ENCODE measurements at places on chromosomes 7 and 10.
A peak's percentile ranks its signal among the peaks of the same experiment; 100 is the strongest.

DNA sequence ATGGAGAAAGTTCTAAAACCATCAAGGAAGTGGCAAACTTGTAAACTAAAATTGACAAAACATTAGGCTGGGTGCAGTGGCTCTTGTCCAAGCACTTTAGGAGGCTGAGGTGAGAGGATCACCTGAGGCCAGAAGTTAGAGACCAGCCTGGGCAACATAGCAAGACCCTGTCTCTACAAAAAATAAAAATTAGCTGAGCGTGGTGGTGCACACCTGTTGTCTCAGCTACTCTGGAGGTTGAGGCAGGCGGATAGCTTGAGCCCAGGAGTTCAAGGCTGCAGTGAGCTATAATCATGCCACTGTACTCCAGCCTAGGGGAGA is 29.4 kb upstream of the HNRNPH3 start:
- no peak for DNase-seq

GRCh38 chr10:102451105-102451969 is at the start of gene C10orf95:
C10orf95 (minus strand) TSS chr10:102451543; CDS start chr10:102451093, 450 bp downstream.
- DNase-seq = peak; percentile 27

- DNase-seq = peak; percentile 23
Observed at GRCh38 chr10:114389426-114389825, 14.9 kb downstream of the AFAP1L2 start.

DNA sequence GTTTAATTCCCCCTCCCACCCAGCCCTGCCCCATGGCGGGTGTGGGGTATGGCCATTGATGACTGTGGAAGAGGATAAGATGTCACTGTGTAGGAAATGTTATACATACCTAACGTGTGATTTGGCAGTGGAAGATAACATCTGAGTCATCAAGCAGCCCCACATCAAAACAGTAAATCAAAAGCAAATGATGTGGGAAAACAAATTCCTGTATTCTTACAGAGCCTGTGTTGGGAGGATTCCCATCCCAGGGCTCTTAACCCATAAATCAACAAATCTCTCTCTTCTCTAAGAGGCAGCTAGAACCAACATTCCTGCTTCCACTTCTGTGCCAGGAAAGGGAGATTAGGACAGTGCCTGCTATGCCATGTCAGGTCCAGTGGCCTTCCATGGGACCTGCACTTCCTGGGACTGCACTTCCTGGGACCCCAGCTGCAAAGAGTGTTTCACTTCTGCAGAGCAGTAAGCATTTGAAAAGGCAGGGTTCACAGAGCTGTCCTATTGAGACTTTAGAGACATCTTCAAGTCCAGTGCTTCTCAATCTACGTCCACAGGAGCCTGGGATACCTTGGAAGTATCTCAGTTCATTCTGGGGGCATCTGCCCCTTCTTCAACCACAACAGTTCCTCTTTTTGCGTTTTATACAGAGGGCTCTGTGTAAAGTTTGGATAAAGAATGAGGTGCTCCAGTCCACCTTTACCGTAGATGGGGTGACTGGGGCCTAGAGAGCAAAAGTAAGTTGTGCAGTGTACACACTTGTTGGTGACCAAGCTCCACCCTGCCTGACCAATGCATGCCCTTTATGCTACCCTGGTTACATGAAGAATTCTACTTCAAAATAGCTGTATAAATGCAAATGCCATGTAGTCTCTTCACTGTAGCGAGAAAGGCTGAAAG is 45.7 kb downstream of the ATXN7L1 start:
- DNase-seq = peak; percentile 93

- DNase-seq = peak; percentile 53
Observed at GRCh38 chr10:21334891-21335696, 190.4 kb downstream of the SKIDA1 start.

DNA sequence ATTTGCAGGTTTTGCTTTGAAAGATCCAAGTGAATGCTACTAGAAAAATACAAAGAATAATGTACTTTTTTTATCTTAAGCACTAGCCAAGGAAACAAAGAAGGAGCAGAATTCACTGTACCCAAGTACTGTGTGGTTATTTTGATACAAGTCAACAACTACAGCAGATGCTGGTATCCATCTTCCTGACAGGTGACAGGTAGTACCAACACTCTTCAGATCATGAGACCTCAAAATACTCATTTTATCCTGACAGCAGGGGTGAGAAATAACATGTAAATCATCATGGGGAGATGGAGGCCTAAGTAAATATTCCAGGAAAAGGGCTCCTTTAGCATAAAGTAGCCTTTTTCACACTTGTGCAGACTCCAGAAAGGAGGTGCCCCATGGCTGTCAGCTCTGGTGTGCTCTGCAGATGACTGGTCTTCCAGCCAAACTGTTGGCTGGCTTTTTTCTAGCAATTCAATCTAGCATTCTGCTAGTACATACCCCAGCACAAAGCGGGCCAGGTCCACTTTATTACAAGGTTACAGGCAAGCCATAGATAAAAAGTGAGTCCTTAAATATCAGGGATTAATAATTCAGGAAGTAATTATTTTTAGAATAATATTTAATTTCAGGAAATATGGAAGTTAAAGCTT is 90.4 kb downstream of the PDE1C start:
- DNase-seq = no peak

DNA sequence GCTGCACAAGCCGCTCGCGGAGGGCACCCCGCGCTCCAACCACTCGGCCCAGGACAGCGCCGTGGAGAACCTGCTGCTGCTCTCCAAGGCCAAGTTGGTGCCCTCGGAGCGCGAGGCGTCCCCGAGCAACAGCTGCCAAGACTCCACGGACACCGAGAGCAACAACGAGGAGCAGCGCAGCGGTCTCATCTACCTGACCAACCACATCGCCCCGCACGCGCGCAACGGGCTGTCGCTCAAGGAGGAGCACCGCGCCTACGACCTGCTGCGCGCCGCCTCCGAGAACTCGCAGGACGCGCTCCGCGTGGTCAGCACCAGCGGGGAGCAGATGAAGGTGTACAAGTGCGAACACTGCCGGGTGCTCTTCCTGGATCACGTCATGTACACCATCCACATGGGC is 50.0 kb downstream of the FIGNL1 start:
- no peak for DNase-seq

GRCh38 chr10:93352638-93353383 is 129.3 kb downstream of the MYOF start:
- DNase-seq = peak; percentile 64

- DNase-seq = no peak
Observed at GRCh38 chr7:2118630-2119190, 114.0 kb downstream of the MAD1L1 start.

DNA sequence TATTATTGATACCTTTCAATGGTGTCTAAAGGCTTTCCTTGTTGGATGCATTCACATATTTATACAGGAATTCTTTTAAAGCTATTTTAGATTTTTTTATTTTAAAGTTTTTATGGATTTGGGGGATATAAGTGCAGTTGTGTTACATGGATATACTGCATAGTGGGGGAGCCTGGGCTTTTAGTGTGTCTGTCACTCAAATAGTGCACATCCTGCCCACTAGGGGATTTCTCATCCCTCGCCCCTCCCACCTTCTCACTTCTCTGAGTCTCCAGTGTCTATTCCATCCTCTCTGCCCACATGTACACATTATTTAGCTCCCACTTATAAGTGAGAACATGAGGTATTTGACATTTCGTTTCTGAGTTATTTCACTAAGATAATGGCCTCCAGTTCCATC is 154.0 kb upstream of the MKI67 start:
- DNase-seq = no peak

DNA sequence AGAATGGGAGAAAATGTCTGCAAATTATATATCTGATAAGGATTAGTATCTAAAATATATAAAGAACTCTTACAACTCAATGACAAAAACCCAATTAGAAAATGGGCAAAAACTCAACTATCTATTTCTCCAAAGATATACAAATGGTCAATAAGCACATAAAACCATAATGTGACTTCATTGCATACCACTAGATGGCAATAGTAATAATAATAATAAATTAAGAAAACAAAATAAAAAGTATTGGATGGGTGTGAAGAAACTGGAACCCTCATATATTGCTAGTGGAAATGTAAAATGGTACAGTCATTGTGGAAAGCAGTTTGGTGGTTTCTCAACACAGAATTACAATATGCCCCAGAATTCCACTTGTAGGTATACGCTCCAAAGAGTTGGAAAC is 98.8 kb downstream of the VIPR2 start:
- no peak for DNase-seq

GRCh38 chr7:138243430-138243829 is 167.2 kb downstream of the AKR1D1 start:
- DNase-seq = no peak

- DNase-seq = no peak
Observed at GRCh38 chr10:118873738-118874105, 119.0 kb upstream of the CACUL1 start.

DNA sequence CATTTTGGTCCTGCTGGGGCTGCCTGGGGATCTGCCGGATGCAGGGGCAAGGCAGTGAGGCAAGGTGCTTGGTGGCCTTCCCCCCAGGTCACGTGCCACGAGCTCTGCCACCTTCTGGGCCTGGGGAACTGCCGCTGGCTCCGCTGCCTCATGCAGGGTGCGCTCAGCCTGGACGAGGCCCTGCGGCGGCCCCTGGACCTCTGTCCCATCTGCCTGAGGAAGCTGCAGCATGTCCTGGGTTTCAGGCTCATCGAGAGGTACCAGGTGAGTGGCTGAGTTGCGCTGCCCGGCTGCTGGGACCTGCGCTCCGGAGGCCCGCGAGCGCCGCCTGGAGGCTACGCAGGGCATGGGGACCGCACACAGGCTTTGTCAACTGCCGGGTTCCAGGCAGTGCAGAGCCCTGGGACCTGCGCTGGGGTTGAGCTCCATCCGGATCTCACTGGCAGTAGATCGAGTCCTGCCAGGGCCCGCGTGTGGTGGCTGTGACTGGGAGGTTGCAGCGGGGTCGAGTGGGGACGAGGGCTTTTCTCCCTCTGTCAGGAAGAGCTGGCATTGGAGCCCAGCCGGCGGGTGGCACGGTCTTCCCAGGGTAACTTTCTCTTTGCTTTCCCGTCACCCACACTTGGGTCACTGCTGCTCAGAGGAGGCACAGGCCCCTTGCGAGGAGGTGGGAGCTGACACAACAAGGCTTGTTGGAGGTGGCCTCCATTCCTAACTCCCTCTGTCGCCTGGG is 21.7 kb downstream of the AMZ1 start:
- DNase-seq = peak; percentile 38

GRCh38 chr7:36964297-36964696 is 240.0 kb upstream of the AOAH start:
- no peak for DNase-seq

- DNase-seq = peak; percentile 74
Observed at GRCh38 chr7:2864999-2865670, 21.0 kb upstream of the GNA12 start.

Data from RKO (cell line).